ENCODE measurements at places on chromosomes 1 and 21.

GRCh38 chr21:30932686-30933085 is 51.3 kb upstream of the KRTAP11-1 start:
- DNase-seq, result no peak

GRCh38 chr1:9822897-9823692 is 670 bp downstream of the CLSTN1 start:
- no peak for DNase-seq

DNA sequence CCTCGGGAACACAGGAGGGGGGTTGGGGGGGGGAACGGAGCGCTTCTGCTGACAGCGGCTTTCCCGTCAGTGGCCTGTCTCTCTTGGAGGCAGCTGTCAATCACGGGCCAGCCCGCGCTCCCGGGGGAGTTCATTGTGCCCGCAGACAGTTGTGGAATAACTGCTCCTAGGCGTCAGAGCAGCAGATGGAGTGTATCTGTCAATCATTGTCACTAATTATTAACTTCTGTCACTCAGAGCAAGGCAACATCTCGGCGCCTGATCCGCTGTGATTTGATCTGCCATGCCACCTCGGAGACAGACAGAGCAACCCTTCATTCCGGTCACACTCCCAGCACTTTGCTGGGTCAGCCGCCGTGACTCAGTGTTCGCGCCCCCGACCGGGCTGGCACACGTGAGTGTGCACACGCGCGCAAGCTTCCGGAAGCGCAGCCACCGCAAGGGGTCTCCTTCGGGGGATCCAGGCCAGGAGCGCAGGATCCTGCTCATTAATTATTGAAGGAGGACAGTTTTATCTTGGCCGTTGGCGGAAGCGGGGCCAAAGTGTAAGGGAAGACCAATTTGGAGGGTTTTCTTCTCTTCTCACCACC is 75.8 kb downstream of the RRAGC start:
- DNase-seq, result no peak

- DNase-seq, result no peak
Observed at GRCh38 chr21:31289702-31290101, 54.4 kb downstream of the TIAM1 start.

DNA sequence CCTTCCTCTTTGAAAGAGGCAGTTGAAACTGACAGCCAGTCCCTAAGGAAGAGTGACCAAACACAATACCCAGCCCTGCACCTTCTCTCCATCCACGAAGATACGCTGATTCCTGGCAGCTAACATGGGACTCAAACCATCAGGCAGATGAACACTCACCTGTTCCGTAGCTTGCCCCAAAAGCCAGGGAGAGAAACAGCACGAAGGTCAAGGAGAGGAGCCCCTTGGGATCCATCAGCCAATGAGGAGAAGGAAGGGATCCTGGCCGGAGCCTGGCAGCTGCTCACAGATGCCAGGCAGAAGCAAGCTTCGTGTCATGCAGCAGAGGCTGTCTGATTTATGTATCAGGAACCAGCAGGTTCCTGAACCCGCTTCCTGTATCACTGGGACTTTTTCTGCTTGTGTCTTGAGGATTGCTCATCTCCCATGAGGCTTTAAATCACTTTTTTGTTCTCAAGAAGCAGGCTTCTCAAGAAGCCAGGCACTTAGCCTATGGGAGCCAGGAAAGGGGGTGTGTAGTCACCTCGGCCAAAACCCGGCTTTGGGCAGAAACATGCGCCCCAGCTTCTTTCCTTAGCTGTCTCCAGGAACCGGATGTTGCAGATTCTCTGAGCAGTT is at the start of gene SLAMF1:
TSS of gene SLAMF1 (minus strand) at position 334 of the 618 bp plus-strand sequence. CDS start at position 235, 99 bp downstream.
- DNase-seq, result no peak

DNA sequence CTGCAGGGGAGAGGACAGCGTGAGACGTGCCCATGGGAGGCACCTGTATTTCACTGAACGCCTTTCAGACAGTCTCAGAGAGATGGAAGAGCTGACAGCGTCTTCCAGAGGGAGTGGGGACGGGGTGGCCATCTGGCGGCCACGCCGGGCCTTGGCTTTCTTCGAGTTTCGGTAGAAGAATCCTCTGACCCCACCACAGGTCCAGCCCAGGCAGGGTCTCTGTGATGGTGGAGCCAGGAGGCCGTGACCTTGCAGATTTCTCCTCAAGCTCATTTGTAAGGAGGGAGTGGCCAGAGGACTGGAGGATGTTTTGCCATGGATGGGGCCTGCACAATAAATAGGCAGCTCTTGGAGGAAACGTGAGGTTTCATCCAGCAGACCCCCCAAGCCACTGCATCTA is 47.6 kb upstream of the ADARB1 start:
- DNase-seq, result no peak
